Activated T-helper 2 cell treated with anti-CD3 and anti-CD28 coated beads, Interferon-gamma antibody, Interleukin-2, Interleukin-4, amounts not matched to agents 10 μg/mL and 5 μg/mL and 100 μg/mL, durations not matched to agents 14 hours and 24 hours and 36 hours (primary cell): ENCODE measurements at places on chromosomes 11 and 22. TPM values are rescaled to one million over a fixed set of nuclear protein-coding genes. Genes with fewer than 3 reads are reported as not detected.

DNA sequence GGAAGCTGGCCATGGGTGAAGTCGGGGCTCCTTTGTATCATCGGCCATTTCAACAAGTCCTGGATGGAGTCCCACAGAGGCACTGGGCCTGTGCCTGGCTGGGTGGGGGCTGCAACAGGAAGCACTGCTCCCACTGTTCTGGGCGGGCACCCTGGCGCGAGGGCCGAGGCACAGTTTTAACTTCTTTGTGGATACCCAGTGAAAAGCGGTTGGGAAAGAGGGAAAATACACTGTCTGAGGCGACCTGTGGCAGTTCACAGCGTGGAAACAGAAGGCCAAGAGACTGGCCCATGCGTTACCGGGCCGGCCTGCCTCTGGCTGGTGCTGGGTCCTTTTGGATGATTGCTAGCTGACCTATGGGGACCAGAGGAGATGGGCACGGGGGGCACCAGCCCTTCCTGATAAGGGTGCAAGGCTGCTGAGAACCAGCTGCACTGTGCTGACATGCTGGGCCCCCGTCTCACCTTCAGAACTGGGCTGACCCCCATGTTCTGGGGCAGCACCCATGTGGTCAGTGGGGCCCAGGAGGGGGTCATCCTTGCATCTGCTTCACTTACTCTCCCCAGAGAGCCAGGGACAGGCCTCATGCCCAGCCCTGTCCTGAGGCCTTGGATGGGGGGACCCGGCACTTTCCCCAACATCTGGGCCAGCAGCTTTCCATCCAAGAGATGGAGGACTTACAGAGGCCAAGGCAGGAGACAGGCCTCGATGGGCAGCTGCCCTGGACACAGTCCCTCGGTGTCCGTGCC lies 4.2 kb downstream of the OVOL1 start:
- DNase-seq: no peak

DNA sequence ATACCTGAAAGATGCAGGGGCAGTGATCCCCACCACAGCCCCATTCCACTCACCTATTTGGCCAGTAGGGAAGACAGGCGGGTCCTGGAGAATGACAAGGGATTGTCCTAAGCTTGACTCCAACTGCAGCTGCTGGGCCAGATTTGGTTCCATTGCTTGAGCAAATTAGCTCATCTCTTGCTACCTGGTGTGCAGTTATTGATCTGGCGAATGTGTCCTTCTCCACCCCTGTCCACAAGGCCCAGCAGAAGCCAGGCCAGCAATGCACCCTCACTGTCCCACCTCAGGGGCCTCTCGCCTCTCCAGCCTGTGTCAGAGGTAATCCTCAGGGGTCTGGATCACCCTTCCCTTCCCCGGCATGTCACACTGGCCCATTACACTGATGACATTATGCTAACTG lies 23.3 kb downstream of the TSPAN32 start:
- no peak for DNase-seq

The MMP8 gene
- total RNA-seq: not detected in 2 replicates

The HIKESHI gene
- 49.1 and 56.0 TPM in 2 replicates for total RNA-seq
